ENCODE measurements at places on chromosomes 2 and 18.

DNA sequence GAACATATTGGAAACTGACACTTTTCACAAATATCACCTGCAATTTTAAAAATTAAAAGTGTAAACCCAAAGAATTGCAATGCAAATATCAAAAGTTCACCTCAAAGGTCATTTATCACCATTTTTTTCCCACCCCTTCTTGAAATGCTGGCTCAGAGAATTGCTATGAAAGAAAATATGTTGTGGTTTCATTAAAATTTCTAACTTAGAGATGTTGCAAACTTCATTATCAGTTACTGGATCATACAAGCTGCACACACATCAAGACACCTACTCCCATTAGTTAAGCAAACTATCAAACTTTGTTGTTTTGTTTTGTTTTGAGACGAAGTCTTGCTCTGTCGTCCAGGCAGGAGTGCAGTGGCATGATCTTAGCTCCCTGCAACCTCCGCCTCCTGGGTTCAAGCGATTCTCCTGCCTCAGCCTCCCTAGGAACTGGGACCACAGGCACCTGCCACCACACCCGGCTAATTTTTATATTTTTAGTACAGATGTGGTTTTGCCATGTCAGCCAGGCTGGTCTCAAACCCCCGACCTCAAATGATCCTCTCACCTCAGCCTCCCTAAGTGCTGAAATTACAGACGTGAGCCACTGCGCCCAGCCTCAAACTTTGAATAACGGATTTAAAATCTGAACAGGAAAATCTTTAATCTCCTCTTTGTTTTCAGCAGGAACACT, 37.0 kb downstream of the STK39 start:
- no peak for DNase-seq

- no peak for DNase-seq
Observed at GRCh38 chr2:84964406-84965191, 6.4 kb upstream of the KCMF1 start.

DNA sequence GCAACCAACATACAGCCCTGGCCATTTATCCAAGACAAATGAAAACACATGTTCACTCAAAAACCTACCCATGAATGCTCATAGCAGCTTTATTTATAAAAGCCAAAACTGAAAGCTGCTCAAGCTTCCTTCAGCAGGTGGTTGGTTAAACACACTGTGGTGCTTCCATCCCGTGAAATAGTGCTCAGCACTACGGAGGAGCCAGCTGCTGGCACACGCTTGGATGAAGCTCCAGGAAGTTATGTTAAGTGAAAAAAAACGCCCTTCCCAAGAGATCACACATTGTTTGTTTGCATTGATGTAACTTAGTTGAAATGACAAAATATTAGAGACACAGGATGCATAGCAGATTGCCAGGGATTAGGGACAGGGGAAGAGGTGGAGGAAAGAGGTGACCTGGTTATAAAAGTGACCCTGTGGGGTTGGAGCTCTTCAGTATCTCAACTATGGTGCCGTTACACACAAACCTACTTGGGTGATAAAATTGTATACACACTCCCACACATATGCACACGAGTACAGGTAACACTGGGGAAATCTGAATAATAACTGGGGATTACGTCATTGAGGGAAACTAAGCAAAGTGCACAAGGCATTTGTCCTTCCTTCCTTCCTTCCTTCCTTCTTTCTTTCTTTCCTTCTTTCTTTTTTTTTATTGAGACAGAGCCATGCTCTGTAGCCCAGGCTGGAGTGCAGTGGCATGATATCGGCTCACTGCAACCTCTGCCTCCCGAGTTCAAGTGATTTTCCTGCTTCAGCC, 6.2 kb upstream of the ALPG start:
- no peak for DNase-seq

- DNase-seq = no peak
Observed at GRCh38 chr18:3916082-3916481, 466.1 kb downstream of the TGIF1 start.

DNA sequence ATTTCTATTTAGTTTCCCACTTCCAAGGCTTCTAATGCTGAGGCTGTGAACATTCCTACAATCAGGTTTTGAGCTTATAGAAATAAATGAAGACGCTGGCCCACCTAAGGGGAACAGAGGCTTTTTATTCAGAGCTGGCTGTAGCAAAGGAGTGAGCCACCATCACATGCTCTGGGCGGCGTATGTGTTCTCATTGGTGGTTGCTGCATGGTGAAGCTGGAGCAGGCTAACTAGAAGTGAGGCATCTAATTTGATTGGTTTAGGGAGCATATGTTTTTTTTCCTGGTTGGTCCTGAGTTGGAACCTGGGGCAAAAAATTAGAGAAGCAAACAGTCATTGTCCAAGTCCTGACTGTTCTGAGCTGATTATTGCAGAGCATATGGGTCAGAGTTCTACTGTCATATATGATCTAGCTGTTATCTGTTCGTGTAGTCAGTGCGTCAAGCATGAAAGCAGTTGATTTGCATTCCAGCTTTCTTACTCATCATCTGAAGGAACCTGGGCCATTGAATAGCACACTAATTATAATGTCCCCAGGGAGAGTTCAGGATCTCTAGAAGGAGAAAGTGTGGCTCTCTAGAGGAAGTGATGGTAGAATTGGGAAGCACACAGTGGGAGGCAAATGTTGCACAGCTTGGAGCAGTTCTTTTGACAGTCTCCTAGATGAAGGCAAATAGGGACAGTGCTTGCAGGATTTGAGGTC, 279.6 kb downstream of the PARD3B start:
- DNase-seq = no peak

DNA sequence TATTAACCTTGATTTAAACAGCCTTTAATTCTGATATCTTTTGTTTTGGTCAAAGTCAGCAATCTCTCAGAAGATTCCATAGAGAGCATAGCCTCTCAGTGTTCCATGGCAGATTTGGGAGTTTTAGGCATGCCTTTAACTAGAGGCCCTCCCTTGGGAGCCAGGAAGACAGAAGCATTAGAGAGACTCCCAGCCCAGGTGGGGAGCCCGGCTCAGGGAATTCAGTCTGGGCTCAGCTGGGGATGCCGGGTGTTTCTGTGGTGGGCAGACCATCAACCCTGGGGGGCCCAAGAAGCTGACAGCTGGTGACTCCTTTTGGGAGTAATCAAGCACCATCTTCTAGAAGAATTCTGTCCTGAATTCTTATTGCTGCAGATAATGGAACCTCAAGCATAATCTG, 99.7 kb upstream of the CELF4 start:
- no peak for DNase-seq

DNA sequence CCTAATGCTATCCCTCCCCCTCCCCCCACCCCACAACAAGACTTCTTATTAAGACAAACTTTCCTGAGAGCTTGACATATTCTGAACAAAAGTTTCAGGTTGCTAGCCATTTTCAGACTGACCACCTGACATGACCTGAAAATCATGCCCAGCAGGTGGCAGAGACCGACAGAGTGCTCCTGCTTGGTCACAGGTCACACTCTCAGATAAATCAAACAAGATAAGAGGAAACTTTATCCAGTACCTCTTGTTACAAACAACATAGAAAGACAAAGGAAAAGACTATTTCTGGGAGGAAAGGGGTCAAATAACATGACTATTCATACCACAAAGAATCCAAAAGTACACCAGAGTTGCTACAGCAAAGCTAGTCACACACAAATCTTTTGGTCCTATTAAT, 107.4 kb downstream of the TMEM200C start:
- no peak for DNase-seq

DNA sequence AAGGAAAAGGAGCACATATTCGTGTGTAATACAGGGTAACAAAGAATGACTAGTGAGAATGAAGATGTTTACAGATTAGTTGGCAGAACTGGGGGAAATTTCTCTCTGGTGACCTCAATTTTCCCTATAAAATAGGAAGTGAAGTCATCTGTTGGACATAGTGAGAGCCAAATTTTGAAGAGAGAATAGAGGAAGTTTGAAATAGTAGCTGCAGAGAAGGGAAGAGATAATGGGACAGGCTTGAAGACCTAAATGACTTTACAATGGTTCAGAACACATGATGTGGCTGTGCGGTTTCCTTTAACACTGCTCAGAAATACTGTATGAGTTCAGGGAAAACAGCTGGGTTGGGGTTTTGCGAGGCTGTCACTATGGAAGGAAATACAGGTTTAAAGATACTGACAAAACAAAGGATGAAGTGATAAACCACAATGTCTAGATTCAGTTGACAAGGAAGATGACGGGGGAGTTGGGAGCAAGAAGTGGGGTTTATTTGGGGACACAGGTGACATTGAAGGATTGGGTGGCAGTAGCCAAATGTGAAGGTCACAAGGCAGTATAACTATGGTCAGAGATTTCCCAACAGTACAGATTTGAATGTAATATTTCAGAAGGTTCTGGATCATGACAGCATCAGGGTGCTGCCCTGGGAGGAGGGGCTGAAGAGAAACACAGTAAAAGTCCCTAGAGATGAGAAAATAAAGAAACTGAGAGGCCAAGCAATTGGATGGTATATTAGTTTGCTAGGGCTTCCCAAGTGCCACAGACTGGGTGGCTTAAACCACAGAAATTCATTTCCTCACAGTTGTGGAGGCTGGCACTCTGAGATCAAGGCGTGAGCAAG, 82.6 kb upstream of the TANK start:
- no peak for DNase-seq

All from osteoblast (primary cell).